Right ventricle myocardium inferior (tissue), 1 donor: ENCODE measurements at places on chromosomes 11 and 22. TPM values are rescaled to one million over a fixed set of nuclear protein-coding genes. Genes with fewer than 3 reads are reported as not detected.

OR52N4 gene
- not detected for total RNA-seq

ME3 gene
- 28.9 TPM for total RNA-seq

TTC17 gene
- total RNA-seq: 31.3 TPM

OR5B2 gene
- not detected for total RNA-seq

P4HA3 gene
- not detected for total RNA-seq

CALCA gene
- not detected for total RNA-seq

PI4KA gene
- 46.0 TPM for total RNA-seq

SESN3 gene
- 6.0 TPM for total RNA-seq

JAM3 gene
- 22.5 TPM for total RNA-seq

C11orf16 gene
- total RNA-seq: not detected

PTDSS2 gene
- total RNA-seq: 27.8 TPM
